ELR (cell line): ENCODE measurements at places on chromosomes 4 and X.
A peak's percentile ranks its signal among the peaks of the same experiment; 100 is the strongest.

DNA sequence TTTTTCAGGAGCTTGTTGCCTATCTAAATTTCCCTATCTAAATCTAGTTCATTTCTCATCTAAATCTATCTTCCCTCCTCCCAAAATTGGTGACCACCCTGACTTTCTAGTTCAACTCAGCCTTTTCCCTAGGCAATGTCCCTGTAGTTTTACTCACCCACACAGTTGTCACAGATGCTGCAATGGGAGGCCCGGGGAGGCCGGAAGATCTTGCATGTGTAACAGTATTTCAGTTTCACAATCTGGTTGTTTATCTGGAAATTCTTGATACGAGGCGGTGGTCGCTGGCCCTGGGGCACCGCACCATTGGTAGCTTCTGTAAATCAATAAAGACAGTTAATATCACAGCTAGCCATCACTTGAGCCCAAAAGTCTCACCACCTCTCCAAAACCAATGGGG is 20.2 kb downstream of the ZDHHC9 start:
- no peak for DNase-seq

DNA sequence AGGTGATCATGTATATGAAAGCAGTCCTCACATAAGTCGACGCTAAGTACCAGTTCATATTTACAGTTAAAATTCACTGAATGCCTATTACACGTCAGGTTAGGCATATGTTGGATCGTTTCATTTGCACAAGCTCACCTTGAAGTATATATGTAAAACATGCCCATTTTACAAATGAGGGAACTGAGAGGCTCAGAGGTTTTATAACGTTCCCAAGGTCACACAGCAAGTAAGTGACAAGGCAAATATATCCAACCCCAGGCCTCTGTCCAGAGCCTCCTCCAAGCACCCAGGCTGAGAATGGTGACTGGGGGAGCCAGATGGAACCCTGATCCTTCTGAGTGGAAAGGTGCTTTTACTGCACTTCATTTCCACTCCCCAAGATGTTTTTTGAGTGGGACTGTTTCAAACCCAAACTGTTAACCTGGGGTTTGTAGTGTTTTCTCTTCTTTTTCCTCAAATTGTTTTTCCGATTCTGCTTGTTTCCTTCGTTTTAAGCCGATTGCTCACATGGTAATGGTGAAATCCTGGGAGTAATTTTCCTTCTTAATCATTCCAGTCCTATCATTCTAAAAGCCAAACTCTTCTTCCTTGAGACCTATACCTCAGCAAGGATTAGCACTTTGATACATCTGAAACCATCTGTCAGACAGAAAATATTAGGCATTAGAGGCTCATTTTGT is 791 bp downstream of the SMIM20 start:
- DNase-seq: no peak

DNA sequence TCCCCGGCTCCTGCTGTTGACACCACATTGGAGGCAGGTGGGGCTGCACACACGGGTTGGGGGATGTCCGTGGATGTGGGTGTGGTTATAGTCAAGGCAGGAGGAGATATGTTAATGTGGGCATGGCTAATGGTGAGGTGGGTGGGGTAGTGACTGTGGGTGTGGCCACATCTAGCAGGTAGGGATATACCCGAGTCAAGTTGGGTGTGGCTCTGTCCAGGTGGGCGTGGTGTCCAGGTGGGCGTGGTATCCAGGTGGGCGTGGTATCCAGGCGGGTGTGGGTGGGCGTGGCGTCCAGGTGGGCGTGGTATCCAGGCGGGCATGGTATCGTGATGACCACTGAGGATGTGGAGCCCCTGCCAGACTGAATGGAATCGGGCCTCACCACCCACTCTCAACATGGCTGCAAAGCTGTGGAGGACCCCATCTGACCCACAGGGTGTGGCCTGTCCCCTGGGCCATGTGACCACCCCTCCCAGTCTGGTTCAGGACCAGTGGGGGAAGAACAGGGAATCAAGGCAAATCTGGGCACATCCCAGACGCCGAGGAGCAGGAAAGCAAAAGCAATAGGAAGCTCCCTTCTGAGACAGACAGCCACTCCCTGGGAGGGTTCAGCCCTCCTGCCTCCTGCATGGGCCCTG is 21.0 kb downstream of the MAN2B2 start:
- DNase-seq: peak; percentile 5

- DNase-seq: peak; percentile 3
Measured at GRCh38 chr4:187929024-187929423, 66.5 kb upstream of the ZFP42 start.

GRCh38 chr4:98482847-98483806 is 175.3 kb downstream of the TSPAN5 start:
- peak; percentile 86 for DNase-seq

- DNase-seq: no peak
Measured at GRCh38 chrX:130543603-130544325, 142.0 kb downstream of the RBMX2 start.

- DNase-seq: no peak
Measured at GRCh38 chr4:114615435-114615834, 16.8 kb downstream of the UGT8 start.

- DNase-seq: no peak
Measured at GRCh38 chr4:120855307-120856001, 67.1 kb downstream of the PRDM5 start.

DNA sequence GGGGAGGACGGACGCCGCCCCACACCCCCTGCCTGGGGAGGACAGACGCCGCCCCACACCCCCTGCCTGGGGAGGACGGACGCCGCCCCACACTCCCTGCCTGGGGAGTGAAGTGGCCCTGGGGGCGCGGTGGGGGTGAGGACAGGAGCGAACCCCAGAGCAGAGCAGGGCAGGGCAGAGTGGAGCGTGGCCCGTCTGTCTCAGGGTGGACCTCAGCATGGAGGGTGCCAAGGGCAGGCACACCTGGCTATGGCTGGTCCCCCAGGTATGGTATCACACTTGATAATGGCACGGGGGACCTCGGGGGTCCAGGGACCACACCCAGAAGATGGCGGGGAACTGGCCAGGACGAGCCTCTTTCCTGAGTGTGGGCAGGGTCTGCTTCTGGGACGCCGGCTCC is 9.6 kb downstream of the LRPAP1 start:
- DNase-seq: no peak

DNA sequence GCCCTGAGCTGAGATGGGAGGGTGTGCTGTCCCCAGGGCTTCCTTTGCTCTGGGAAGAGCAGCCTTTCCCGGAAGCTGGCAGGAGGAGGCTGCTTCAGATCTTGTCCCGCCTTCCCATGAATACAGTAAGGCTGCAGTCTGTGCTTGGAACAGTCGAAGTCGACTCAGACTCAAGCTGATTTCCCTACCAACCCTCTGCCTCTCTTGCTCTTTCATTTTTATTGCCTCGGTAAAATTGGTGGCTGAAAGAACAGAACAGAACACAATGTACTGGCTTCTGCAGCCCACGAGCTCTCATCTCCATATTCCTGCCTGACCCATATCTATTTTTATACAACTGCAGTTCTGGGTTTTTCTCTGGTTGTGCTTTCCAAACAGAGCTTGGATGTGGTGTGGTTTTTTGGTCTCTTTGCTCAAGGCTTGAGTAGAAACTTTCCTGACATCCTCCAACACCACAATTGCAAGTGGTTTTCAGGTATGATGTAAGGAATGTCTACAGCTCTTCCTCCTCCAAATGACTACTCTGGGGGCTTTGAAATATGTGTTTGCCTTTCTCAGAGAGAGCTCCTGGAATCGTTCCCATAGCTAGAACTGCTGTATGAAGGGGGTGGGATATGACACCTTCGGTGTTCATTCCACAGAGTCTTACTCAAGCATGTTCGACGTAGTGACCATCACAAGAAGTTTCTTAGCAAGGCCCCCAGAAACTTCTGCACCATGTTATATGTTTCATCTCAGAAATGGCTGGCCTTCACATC is 61.3 kb downstream of the ENPP6 start:
- DNase-seq: no peak

- DNase-seq: no peak
Measured at GRCh38 chr4:104868958-104869357, 277.7 kb upstream of the TET2 start.

DNA sequence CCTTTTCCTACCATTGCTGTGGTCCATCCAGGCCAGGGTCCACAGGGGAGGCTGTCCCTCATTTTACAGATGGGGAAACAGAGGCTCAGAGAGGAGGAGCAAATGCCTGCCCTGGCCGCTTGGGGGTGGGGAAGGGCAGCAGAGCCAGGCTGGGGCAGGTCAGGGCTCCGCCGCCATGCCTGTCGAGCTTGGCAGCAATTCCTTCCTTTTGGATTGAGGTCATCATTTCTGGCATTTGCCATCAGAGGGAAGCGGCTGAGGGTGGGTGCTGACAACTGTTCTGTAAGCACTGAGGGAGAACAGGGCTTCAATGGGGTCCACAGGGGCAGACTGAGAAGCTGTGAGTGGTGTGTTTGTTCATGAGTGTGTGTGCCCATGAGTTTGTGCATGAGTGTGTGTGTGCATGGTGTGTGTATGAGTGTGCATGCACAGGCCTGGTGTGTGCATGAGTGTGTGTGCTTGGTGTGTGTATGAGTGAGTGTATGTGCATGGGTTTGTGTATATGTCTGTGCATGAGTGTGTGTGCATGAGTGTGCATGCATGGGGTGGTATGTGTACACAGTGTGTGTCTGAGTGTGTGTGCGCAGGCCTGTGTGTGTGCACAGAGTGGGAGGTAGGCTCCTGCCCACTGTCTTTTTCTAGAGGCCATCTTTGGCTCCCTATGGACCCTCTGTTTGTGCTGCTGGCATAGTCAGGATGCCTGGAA is 115.2 kb downstream of the SORCS2 start:
- DNase-seq: no peak

- no peak for DNase-seq
Measured at GRCh38 chr4:4506961-4507360, 34.9 kb downstream of the STX18 start.

DNA sequence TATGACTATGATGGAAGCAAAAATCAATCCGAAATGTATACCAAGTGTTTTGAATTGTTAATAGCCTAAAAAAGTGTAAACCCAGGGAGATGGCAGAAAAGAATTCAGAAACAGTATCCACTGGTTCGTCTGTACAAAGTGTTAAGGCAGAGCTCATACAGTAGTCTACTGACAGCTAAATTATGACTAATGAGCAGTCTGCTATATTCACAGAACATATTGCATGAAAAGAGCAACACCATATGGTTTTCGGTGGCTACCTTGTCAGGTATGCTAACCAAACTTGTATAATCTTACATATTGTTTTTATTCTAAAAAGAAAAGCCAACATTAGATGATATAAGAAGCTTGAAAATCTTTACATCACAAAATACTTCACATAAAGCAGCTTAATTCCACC is 18.5 kb downstream of the EPHA5 start:
- DNase-seq: no peak

DNA sequence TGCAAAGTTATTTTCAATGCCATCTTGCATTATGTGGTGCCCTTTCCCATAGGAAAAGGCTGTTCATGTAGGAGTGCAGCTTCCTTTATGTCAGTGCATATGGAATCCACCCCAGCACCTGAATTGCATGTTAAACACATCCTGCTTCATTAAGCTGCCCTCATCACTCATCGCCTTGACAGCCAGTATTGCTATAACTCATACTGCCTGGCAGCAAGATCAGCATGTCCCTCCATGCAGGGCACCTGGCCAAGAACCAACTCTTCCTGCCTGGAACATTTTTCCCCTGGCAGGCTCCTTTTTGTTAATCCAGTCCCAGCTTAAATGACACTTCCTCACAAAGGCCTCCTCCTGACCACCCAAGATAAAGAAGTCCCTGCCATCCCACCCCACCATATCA is 23.5 kb upstream of the CA5B start:
- DNase-seq: no peak
